ENCODE measurements at places on chromosomes 5 and 9.
A peak's percentile ranks its signal among the peaks of the same experiment; 100 is the strongest.

GRCh38 chr5:154395407-154396106 lies 50.2 kb upstream of the SAP30L start:
- DNase-seq, result no peak

DNA sequence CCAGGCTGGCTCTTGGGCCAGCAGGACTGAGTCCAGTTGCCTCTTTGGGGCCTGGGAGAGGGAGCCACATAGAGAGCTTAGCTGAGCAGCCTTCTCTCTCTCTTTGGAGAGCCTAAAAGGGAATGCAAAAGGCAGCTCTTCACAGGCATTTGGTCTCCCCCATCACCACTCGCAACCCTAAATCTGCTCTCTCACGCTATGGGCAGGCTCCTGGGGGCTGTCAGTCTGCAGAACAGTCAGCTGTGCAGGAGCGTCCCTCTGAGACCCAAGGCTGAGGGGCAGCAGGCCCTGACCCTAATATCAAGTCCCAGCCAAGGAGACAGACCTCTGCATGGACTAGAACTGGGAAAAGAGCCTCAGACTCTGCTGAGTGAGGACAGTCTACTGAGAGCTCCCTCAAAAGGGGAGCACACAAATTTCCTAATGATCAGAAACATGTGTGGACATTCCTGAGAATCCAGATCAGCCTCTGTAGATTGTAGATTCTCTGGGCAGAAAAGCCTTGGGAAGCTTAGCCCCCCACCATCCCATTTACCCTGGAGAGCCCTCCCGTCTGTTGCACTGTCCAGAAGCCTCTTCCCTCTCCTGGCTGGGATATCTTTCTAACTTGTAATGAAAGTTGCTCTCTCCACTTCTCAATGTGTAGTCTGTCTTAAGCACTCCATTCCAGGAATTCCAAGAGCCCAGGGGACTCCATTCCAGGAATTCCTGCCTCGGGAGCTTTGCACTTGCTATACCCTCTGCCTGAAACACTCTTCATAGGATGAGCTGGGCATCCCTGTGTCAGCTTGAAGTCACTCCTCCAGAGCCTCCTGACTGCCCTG lies 79.4 kb downstream of the FAM114A2 start:
- no peak for DNase-seq

- DNase-seq, result no peak
Observed at GRCh38 chr9:116061546-116062205, 91.9 kb upstream of the PAPPA start.

GRCh38 chr9:129202613-129203555 lies 24.8 kb upstream of the IER5L start:
- DNase-seq, result peak; percentile 81

DNA sequence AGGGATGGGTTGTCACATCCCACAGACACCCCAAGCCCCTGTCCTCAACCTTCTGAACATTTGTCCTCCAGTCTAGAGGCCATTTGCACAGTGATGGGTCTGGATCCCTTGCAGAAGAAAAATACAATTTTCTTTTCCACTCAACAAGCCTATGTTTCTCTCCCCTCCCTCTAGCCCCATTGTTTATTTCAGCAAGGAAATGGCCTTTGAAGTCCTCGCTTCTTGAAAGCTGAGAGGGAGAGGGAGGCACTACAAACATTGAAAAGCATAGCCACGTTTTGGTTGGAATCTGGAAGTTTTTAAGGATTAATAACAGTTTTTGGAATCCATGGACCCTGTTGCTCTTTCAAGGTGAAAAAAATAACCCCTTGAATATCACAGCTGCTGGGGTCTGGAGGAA lies 24.0 kb upstream of the ARSI start:
- DNase-seq, result no peak

- DNase-seq, result no peak
Observed at GRCh38 chr9:100083448-100084127, 15.2 kb downstream of the ERP44 start.

GRCh38 chr5:10832987-10833386 lies 72.0 kb upstream of the DAP start:
- no peak for DNase-seq

DNA sequence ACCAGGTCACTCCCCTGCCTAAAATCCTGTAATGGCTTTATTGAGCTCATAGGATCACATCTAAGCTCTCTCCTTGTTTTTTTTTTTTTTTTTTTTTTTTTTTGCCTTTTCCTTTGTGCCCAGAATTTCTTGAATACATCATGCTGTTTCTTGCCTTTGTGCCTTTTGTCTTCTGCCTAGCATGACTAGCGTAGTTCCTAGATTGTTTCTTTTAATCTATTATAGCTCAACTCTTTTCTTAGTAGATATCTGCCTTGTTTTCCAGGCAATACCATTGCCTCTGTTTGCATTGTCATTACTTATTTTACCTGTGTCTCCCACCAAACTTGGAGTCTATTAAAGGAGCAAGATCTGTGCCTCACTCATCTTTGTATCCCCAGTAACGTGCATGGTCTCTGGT lies 106.1 kb upstream of the C9orf72 start:
- no peak for DNase-seq

- DNase-seq, result no peak
Observed at GRCh38 chr9:76654051-76654461, 110.2 kb upstream of the PCA3 start.

- no peak for DNase-seq
Observed at GRCh38 chr5:102283102-102283797, 12.8 kb downstream of the SLCO4C1 start.

- DNase-seq, result no peak
Observed at GRCh38 chr9:124764774-124765438, 6.2 kb downstream of the NR6A1 start.

DNA sequence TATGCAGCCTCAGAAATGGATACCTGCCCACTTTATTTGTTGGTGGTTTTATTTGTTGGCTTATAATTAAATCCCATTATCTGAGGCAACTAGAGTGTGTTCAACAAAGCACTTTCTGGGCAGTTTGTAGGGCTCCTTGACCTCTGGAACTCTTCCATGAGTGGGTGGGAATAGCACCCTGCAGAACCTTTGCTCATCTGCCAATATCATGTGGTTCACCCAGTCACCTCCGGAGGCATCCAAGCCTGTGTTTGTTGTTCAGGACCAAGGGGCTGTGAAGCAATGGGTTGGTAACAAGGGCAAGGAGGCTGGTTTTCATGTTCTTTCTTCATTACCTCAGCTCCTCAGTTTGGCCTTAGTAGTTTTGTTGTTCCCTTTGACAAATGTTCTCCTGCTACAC lies 314.0 kb downstream of the NDUFS4 start:
- no peak for DNase-seq

- DNase-seq, result no peak
Observed at GRCh38 chr9:70147196-70147595, 103.5 kb downstream of the MAMDC2 start.

DNA sequence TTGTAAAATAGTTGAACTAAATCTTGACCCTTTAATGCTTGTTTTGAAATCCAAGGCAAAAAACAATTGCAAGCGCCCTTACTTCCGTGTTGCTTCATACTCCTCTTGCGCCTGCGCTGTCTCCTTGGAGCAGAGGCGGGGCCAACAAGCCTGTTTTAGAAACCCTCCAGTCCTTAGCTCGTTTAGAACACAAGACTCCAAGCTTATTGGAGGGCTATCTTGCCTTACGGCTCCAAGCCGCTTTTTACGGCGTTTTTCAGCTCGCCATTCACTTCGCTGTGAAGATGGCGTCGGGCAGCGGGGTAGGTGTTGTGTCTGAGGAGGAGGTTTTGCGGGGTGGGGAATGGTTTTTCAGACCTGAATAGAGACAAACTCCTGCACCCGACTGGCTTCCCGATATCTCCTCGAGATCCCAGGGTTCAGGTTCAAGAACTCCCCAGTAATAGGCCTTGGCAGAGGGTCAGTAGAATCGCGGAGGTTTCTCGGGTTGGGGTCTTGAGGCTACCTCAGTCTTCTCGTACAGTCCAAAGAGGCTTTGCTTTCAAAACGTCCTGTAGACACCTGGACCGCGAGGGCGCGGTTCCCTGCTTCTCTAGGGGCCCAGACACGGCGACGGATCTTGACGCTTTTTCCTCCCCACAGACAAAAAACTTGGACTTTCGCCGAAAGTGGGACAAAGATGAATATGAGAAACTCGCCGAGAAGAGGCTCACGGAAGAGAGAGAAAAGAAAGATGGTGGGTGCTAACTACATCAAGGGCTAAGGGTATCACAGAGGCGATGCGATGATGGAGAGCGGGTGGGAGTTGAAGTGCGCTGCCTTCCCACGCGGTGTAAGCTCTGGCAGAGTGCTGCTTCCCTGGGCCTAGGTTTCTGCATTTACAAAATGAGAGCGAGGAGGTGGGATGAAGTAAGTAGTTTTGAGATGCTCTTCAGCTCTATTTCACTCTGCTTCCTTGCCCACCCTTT lies at the start of gene ZMAT2:
TSS of gene ZMAT2 (plus strand) at position 271 of the 968 bp plus-strand sequence. CDS start at position 285, 14 bp downstream.
- DNase-seq, result peak; percentile 63

- DNase-seq, result no peak
Observed at GRCh38 chr5:126000507-126000906, 422.7 kb upstream of the GRAMD2B start.

DNA sequence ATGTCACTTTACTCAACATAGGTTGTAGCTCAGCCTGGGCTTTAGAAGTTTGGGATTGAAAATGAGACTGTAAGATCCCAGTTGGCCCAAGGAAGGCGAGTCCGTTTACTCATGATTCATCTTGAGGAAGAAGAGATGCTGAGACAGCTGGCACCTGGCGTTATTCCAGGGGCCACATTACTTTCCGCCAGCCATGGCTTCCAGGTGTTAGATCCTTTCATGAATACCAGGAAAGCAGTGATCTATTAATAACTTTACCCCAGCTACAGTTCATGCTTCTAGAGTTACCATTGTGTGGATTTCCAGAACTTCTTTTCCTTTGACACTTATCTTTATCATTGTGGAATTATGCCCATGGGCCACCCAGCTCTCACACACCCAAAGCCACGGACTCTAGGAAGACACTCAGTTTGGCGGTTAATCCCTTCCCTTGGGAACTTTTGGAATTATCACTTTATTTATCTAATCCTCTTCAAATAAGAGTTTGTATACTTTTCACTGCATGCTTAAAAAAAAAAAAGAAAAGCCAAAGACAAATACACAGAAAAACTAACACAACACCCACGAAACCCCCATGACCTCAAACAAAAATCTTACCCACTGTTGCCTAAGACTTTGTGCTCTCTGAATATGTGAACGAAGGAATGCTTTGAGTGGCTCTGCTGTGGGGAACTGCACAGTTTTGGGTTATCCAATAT lies 26.9 kb downstream of the RAI14 start:
- no peak for DNase-seq

DNA sequence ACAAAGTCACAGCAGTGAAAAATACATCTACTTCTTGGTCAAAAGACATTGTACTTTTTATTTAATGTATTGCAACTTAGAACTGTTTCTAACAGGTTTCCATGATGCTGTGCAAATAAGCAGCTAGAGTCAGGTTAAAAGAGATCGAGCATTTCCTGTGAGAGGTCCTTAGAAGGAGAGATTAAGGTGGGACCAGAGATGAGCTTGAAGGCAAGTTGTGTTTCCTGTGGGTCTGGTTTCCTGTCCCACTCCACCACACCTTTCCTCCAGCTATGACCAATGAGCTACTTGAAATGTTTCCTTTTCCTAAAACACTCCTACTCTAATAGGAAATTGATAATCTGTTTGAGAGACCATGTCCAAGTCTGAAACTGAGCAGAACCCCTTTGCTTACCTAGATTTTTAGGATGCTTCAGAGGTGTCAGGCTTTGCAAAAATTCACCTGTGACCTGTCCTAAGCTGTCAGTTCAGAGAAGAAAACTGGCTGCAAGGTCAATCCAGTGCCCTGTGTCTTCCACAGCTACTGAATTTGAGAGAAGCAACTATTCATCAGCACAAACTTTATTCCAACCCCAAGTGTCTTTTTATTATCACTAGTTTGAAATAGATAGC lies 13.1 kb upstream of the RLN1 start:
- DNase-seq, result no peak

DNA sequence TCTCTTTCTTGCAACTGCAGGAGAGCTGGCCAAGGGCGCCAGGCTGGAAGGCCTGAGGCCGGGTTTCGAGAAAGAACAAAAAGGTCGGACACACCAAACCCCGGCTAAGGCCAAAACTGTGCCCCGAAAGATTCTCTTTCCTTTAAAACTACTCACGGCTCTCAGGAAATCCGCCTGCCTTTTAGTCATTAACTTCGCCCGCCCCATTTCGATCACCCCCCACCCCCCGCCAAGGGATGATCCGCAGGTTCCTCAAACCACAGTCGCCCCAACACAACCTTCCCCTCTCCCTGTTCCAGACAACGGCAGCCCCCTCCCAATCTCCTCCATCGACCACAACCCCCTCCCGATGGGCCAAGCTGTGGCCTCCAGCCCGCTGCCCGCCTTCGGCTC lies 536 bp downstream of the FEM1C start:
- no peak for DNase-seq

GRCh38 chr5:141521244-141521781 lies 32.4 kb downstream of the PCDHGC5 start:
- no peak for DNase-seq

DNA sequence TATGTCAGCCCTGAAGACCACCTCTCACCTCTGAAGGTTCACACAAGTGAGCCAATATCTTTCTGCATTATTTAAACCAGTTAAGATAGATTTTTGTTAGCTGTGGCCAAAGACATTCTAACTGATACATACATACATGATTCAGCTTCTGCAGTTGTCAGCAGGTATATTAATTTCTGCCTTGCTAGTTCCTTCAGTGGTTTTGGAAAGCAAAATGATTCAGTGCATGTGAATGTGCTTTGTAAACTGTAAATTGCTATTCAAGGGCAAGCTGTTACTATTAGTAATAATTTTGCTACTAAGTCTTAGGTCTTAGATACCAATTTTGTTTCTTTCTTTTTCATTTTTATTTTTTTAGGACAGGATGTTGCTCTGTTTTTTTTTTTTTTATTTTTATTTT lies 89.2 kb upstream of the ERBIN start:
- no peak for DNase-seq

- DNase-seq, result no peak
Observed at GRCh38 chr9:2043243-2043642, 28.1 kb downstream of the SMARCA2 start.

DNA sequence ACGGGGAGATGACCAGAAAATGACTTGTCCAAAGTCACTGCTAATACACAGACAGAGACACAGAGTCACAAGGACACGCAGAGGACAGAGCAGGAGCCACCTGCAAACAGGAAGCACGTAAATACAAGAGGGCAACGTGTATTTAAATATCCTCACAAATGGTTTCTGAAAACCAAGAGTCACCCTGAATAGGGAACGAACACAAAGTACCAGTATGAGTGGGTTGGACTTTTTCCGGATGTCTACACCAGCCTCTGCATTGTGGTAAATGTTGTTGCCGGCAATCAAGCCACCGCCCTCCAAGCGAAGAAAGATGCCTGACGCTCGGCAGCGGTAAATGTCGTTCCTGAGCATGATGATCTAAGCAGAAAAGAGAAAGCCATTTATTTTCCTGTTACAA lies 44.5 kb downstream of the FBXO10 start:
- DNase-seq, result no peak

DNA sequence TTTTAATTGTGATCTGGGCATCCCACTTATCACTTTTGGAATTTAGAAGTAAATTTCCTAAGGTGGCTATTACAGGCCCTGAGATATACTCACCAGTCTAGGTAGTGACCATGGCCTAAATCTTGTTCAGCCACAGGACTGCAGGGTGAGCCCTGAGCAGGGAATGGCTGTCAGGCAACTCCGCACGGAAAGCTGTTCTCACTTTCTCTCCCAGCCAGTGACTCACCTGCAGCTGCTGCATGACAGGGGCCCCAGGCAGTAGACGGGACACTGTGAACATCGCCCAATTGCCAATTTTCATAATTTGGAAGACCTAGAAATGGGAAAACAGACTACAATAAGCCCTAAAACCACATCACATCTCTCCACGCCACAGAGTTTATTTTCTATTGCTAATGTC lies 69.6 kb upstream of the TAF1L start:
- no peak for DNase-seq

- DNase-seq, result no peak
Observed at GRCh38 chr5:163540696-163541095, 35.3 kb downstream of the MAT2B start.

GRCh38 chr9:113577525-113578261 lies 114.2 kb downstream of the RGS3 start:
- no peak for DNase-seq

Measured in activated CD4-positive, CD25-positive, alpha-beta regulatory T cell (primary cell).